SK-N-DZ (cell line): ENCODE measurements at places on chromosomes 1 and 21.

DNA sequence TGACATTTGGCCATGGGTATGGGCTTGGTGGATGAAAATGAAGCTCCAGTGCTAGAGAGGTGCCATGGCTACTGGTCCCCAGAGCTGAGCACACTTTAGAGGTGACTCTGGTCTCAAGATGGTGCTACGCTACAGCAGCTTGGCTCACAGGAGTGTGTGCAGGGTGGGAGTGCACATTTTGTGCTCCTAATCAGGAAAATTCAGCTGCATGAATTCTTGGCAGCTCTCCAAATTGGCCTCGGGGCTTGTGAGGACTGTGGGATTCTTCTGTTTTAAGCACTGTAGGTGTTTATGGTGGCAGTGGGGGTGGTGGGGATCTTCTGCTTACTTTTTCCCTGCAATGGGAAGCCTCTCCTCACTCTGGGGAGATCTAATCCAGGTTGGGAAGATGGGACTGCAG, 17.3 kb upstream of the TIPRL start:
- DNase-seq: no peak

GRCh38 chr1:217889401-217889800, 258.3 kb downstream of the SPATA17 start:
- peak; percentile 15 for DNase-seq

DNA sequence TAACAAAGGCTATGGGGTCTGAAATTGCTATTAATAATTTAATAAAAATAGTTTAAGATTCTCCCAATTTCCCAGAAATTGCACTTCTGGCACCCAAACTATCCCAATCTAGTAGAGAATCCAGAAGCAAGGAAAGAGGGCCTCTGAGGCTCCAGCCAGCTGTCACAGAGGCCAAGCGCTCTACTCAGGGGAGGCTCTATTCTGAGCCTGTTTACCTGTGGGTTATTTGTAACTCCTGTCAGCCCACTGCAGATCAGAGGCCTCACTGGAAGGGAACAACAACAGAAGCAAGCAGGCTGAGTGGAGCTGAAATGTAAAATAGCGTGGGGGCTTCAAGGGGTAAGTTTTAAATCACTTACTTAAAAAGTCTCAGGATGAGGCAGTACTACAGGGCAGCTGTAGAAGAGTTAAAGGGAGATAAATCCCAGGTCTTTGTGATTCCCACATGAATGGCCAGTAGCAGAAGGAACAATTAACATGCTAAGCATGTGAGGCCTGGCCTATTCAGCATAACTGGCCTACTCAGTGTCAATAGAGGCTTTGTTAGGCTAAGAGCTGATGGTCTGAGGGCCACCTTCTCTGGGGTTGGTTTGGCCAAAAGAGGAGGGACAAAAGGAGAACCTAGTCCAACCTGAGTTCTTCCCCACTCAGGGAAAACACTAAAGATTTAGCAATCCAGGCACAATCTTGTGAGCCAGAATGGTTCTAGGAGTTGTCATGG, 12.8 kb downstream of the ZNF687 start:
- no peak for DNase-seq

DNA sequence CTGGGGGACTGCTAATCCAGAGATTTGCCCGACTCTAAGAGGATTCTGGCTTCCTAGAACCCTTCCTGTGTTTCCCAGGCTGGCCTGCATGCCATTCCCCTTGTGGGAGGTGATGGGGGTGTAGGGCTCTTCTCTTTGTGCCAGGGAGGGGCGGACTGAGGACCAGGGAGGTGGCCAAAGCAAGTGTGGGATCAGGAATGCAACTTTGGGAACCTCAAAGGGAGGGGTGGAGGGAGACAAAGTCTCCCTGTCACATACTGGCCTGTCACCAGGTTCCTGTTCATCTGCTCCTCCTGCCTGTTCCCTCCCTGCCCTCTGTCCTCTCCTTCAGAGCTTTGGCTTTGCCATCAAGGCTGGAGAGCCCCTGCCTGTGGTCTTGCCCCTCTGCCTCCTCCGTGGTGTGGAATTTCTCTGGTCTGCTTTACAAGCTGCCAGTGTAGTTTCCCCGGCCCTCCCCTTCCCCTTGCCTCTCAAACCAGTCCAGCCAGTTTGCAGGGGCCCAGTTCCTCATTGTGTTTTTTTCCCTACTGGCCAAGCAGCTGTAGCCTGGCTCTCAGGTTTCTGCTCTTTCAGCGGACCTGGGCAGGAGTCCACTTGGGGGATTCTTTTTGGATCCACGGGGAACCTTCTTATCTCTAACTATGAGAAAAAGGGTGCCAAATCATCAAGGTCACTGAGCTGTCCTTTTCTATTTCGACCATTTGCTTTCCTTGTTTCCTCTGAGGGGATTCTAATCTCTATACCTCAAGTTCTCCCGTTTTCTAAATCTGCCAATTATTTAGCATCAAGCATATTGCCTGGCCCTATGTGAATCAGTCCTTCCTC, 1.8 kb downstream of the CGN start:
- DNase-seq: no peak

DNA sequence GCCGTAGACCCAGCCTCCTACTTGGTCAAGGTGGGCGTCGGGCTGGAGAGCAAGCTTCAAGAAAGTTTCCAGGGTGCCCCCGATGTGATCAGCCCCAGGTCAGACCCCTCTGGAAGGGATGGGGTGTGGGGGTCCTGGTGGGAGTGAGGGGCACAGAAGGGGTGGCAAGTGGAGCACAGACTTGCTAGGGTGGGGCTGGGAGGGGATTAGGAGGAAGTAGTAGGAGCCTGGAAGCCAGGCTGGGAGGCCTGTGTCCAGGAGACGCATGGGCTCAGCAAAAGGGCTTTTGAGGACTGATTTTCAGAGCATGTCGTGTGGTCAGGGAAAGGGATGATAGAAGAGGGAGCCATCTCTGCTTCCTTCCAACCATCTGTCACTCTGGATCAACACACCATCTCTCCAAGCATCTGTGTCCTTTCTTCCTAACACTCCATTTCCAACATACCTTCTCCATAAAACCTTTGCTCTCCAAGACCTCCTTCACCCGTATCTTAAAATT, 8.5 kb downstream of the TRIM46 start:
- no peak for DNase-seq

- DNase-seq: no peak
Measured at GRCh38 chr1:39995973-39996393, 41.0 kb downstream of the MFSD2A start.
